SK-N-SH treated with all-trans-retinoic acid at 6 μM for 48 hours (cell line): ENCODE measurements at places on chromosomes 12 and 14.

DNA sequence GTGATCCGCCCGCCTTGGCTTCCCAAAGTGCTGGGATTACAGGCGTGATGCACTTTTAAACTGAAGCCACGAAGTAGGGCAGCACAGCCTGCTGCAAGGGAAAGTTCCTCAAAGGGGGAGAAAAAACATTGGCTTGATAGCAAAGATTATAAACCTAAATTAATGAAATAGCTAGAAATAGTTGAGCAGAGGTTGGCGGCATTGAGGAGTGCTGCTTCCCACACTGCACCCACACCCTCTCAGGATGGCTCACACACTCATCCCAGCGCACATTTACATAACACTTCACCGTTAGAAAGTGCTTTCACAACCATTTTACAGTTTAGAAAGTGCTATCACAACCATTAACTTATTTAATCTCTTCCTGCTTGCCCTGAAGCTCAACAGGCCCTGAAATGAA lies 44.4 kb upstream of the TCL1A start:
- no peak for ATAC-seq

- ATAC-seq = no peak
Measured at GRCh38 chr12:49543914-49544815, 5.3 kb downstream of the KCNH3 start.

GRCh38 chr14:91350813-91351511 lies 66.7 kb downstream of the CCDC88C start:
- no peak for ATAC-seq

DNA sequence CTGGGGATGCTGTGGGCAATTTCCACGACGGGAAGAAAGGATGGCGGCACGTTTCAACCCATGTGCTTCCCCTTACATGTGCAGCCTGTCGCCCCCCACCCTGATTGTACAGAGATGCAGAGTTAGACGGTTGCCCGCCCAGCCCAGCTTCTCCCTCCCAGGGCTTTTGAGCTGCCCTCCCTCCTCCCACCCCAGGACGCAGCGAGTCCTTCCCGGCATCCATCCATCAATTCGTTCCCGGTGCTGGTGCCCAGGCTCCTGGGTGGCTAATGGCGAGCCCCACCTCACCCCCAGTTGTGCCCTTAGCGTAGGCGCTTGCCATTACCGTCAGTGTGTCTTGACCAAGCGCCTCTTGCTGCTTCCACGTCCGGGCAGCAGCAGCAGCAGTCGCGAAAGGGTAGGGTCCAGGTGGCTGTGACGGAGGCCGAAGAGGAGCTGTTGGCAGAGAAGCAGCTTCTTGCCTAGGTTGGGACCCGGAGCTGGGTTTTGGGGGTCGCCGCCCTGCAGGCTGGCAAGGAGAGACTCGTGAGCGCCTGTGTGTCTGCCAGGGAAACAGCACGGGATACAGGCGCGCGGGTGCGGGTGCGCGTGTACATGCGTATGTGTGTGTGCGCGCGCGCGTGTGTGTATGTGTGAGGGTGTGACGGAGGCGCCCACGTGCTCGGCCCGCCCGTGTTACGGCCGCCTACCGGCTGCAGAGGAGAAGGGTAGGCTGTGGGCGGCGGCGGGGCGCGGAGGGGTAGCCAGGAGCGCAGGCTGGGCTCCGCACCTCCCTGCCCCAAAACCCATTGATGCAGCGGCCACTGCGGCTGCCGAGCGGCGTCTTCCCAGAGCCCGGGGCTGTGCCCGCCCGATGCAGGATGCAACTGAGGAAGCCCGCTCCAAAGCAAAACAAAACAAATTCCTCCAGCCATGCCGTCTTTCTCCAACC lies at the start of gene SLC6A15:
TSS of gene SLC6A15 (minus strand) at position 602 of the 931 bp plus-strand sequence. CDS start 20,679 bp downstream, outside the sequence.
- peak; percentile 87 for ATAC-seq

DNA sequence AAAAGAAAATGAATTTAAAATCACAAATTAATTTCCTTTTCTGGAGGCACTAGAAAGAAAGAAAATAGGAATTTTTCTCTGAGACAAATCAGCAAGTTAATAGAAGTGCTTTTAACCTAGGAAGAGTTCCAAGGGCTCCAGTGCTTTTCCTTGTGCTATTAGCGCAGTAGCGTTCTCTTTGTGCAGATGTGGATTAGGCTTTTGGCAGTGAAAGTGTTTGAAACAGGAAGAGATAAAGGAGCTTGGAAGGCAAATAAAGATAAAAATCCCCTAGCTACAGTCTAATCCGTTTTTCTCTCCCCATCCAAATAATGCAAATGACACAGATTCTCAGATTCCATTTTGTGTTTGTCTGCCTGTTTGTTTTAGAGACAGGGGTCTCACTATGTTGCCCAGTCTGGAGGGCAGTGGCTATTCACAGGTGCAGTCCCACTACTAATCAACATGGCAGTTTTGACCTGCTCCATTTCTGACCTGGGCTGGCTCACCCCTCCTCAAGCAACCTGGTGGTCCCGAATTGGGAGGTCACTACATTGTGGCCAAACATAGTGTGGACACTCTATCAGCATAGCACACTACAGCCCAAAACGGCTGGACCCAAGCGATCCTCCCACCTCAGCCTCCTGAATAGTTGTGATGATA lies 166.1 kb downstream of the PAWR start:
- no peak for ATAC-seq

- ATAC-seq = peak; percentile 9; the same call in 2 of the 3 replicates
Measured at GRCh38 chr12:108702595-108703320, 28.6 kb downstream of the CORO1C start.

DNA sequence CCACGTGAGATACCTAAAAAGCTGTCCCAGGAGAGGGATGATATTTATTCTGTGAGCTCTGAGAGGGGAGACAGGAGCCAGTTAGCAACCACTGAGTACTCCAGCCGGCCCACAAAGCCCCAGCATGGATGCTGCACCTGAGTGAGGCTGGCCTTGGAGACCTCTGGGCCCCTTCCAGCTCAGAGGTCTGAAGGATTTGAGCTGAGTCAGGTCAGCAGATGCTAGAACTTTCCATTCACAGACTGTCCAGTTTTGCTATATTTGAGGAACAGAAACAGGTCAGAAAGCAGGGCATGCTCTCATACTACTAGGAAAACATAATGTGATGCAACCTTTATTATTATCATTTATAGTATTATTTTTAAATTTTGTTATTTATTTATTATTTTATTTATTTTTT lies 15.0 kb upstream of the MAPKAPK5 start:
- ATAC-seq = no peak

DNA sequence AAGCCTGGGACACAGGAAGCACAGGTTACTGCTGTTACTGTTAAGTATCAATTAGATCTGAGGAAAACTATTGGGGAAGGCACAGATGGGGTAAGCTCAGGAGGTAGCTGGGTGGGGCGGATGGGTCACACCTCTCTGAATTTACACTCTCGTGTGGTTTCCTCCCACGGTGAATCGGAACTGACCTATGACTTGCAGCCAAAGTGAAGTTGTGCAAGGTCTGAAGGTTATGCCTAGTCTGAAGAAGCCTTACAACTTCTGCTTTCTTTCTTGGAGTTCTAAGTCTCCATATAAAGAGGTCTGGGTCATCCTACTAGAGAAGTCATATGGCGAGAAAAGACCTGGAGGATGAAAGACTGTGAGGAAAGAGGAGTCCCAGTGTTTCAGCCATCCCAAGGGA lies 25.6 kb upstream of the GPATCH2L start:
- no peak for ATAC-seq

- no peak for ATAC-seq
Measured at GRCh38 chr12:126144603-126145002, 1079.4 kb downstream of the AACS start.

DNA sequence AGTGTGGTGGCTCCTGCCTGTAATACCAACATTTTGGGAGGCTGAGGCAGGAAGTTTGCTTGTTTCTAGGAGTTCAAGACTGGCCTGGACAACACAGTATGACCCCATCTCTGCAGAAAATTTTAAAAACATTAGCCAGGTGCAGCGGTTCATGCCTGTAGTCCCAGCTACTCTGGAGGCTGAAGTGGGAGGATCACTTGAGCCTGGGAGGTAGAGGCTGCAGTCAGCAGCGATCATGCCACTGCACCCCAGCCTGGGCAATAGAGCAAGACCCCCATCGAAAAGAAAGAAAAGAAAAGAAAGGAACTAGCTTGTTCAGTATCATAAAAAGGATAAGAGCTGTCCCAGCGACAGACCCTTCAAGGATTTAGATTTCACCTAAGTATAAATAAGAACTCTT lies 18.1 kb upstream of the PWP1 start:
- no peak for ATAC-seq

DNA sequence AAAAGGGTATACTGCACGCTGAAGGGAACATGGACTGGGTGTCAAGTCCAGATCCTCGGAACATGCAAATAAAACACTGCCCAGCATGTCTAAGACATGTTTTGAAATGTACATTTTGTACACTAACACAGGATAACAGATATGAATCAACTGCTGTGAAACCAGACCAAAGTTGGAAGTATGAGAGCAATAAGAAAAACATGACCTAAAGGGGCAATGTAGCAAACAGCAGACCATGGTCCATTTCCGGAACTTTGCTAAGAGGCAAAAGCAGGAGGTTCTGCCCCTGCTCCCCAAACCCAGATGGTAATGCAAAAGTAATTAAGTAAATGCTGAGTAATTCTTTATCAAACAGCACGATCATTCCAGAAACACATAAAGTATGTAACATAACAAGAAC lies 125.2 kb downstream of the SLC25A21 start:
- no peak for ATAC-seq

- no peak for ATAC-seq
Measured at GRCh38 chr12:47772738-47773061, 338 bp upstream of the SLC48A1 start.

DNA sequence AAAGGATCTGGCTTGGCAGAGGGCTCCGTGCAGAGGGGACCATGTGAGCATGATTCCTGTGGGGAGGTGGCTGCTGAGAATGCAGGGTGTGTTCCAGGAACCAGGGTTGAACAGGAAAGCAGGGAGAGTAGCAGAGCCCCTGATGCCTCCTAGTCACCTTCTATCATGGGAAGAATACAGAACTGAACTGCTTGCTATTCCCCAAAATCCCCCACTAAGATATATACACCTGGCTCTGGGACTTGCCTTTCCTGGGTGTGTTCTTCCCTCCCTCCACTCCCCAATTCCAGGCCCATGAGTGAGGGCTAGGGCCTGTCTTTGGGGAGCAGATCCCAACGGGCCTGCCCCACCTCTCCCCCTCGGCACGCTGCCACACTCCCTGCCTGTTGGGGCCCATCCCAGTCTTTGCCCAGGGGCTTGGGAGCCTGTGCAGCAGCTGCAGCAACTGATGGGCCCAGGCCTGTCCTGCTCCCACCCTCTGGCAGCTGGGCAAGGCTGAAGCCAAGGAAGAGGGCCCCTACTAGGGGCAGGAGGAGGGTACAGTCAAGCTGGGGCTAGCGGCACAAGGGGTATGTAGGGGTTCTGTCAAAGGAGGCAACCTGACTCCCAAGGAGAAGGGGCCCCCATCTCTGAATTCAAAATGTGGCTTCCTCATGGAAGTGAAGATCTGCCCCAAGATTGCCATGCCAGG lies 3.2 kb downstream of the AJUBA start:
- no peak for ATAC-seq

GRCh38 chr12:13242936-13243335 lies 46.4 kb downstream of the EMP1 start:
- no peak for ATAC-seq
